Stimulated activated CD4-positive, alpha-beta T cell treated with anti-CD3 and anti-CD28 coated beads, Interleukin-4, amount 100 ng/mL, for 1 hour (primary cell): ENCODE measurements at places on chromosomes 3 and 15.

- no peak for DNase-seq
These were observed 546.0 kb upstream of the CFAP20DC start for GRCh38 chr3:59595830-59596229.

- no peak for DNase-seq
These were observed 19.7 kb downstream of the CFAP100 start for GRCh38 chr3:126414406-126414805.

GRCh38 chr3:126679318-126679751, 24.4 kb upstream of the TXNRD3 start:
- DNase-seq, result peak; percentile 82

DNA sequence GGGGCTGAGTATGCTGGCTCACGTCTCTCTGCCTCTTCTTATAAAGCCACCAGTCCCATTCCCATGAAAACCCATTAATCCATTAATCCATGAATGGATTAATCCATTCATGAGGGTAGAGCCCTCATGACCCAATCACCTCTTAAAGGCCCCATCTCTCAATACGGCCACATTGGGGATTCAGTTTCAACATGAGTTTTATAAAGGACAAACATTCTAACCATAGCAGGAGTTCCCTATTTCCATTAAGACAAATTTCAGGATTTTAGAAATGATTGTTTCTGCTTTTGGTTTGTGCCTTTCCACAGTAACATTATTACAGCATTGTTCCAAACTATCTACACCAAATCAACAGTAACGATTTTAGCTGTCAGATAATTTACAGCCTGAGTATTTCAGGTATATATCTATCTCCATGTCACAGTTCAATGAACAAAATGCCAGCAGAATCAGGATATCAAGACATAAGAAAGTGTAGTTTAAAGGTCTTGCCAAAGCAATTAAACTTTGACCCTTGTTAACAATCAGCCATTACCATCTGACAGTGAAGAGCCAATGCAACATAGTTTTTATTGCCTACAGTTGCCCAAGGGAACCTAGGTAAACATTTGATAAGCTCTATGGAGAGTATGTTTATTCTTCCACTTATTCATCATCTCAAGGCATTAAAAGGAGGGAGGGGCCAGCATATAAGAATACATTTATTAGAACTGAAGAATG, 3.8 kb downstream of the TSPAN3 start:
- no peak for DNase-seq

DNA sequence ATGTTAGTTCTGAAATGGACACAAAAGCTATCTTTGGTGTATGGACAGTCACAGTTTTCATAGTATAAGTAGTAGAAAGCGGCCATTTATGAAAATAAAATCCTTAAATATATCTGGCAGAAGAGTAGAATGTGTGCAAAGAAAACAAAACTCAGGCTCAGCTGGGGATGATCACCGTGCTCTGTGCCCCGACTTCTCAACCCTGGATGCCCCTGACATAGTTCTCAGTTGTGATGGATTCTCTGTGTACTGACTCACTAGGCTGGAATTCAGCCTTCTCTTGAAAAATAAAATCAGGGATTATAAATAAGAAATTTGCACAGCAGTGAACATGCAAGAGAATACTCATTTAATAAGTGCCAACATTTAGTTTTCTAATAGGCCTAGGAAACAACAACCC, 925.1 kb upstream of the NR2F2 start:
- no peak for DNase-seq

GRCh38 chr15:88791637-88792036, 11.6 kb upstream of the ACAN start:
- no peak for DNase-seq

GRCh38 chr3:55166576-55167555, 239.0 kb upstream of the LRTM1 start:
- DNase-seq, result no peak

GRCh38 chr3:56238299-56238698, 230.0 kb downstream of the ERC2 start:
- DNase-seq, result no peak

GRCh38 chr3:14241716-14242115, 63.1 kb downstream of the LSM3 start:
- DNase-seq, result no peak

DNA sequence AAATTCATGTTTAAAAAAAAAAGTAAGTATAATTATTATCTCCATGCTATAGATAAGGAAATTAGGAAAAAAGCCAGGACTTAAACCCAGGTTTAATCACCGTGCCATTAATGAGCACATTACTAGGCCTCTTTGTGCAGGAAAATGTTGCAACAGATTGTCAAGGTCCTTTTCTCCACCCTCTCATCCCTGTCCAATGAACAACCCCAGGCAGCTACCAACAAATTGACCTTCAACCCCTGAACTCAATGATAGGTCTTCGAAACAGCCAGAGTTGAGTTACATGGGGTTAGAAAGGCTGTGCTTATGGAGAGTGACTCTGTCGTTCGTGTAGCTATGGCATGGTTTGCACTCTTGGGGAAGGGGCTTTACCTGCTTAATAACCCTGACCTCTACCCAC, 84.2 kb upstream of the CTNNB1 start:
- DNase-seq, result no peak

DNA sequence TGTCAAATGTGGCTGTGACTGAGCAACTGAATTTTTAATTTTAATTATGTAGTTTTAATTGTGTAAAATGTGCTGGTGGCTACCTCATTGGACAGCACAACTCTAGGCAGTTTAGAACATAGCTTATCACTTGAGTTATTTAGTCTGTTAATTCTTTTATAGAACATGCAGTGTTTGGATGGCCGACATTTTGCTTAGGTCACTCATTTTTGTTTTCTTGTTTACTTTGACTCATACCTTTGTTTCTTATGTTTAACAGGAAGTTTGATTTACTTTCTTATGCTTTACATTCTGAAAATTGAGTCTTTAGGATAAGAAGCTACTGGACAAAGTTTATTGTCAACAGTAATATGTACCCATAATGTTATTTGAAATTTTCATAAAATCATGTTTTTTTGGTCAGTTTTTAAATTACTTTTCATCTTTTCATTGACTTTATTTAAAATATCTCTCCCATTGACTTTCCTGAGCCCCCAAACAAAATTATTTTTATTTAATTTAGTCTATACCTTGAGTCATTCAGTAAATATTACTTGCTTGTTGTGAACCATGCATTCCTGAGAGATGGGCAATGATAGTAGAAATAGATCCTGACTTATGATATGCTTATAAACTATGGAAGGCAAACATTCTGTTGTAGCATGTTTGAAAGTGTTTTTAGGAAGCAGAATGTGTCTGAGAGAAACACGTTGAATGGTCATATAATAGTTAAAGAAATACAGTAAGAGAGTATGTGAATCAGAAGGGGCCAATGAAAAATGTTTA, 60.6 kb downstream of the TCF12 start:
- no peak for DNase-seq

- no peak for DNase-seq
These were observed 424.8 kb upstream of the TPM1 start for GRCh38 chr15:62617741-62618140.
